ENCODE measurements at places on chromosomes 4 and X.

- H3K36me3 ChIP-seq: no peaks in the 10 kb centered on the region
- H3K27me3 ChIP-seq: no peaks in the 10 kb centered on the region
- DNase-seq: no peak
- no peaks in the 10 kb centered on the region for H3K4me1 ChIP-seq
Observed at GRCh38 chr4:188109157-188109755, at the start of gene TRIML2. Gene TRIML2, minus strand, starts transcription at chr4:188109603. Its CDS starts 4,235 bp downstream, at chr4:188105368.

- no peak for DNase-seq
- no peaks in the 10 kb centered on the region for H3K27me3 ChIP-seq
- H3K4me1 ChIP-seq: no peaks in the 10 kb centered on the region
- no peak overlapping the region for H3K4me3 ChIP-seq
- H3K27ac ChIP-seq: no peak overlapping the region
- H3K36me3 ChIP-seq: peaks cover 16% of the 10 kb centered on the region
Observed at GRCh38 chr4:127975121-127975770, 10.0 kb downstream of the ABHD18 start.

GRCh38 chr4:44257461-44257860 lies 191.1 kb downstream of the KCTD8 start:
- no peaks in the 10 kb centered on the region for H3K4me1 ChIP-seq
- DNase-seq: no peak
- no peaks in the 10 kb centered on the region for H3K36me3 ChIP-seq
- no peaks in the 10 kb centered on the region for H3K27me3 ChIP-seq
- H3K27ac ChIP-seq: no peak overlapping the region

- no peaks in the 10 kb centered on the region for H3K27me3 ChIP-seq
- H3K4me1 ChIP-seq: peaks cover 16% of the 10 kb centered on the region
- H3K36me3 ChIP-seq: no peaks in the 10 kb centered on the region
- peak; percentile 40 for DNase-seq
- no peak overlapping the region for H3K4me3 ChIP-seq
Observed at GRCh38 chr4:52059372-52059771, 8.3 kb downstream of the SPATA18 start.

DNA sequence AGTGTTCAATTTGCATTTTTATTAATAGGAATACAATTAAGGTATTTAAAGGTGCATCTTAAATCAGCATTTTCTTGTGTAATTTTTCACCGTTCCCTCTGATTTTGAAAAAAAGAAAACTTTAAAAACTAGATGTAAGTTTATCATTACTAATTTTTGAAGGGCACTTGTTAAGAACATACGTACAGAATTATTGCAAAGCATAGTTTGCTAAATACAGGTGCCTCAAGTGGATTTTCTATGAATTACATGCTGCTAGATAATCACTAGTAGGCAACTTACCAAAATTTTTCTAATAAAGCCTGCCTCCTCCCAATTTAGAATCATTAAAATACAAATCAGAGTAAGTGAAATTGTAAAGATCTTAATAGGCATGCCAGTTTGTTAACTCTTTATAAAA lies 8.5 kb downstream of the CNKSR2 start:
- no peaks in the 10 kb centered on the region for H3K36me3 ChIP-seq
- no peaks in the 10 kb centered on the region for H3K4me1 ChIP-seq
- H3K27ac ChIP-seq: no peak overlapping the region
- H3K4me3 ChIP-seq: no peak overlapping the region
- no peaks in the 10 kb centered on the region for H3K27me3 ChIP-seq
- DNase-seq: no peak

GRCh38 chrX:38151441-38151840 lies 69.2 kb downstream of the SRPX start:
- no peaks in the 10 kb centered on the region for H3K27me3 ChIP-seq
- H3K27ac ChIP-seq: no peak overlapping the region
- no peaks in the 10 kb centered on the region for H3K4me1 ChIP-seq
- no peak for DNase-seq

GRCh38 chrX:55488593-55489313 lies 895 bp downstream of the USP51 start:
- peak overlapping the region; percentile 93 for H3K27ac ChIP-seq
- no peaks in the 10 kb centered on the region for H3K27me3 ChIP-seq
- peak overlapping the region; percentile 57 for H3K4me3 ChIP-seq
- H3K36me3 ChIP-seq: no peaks in the 10 kb centered on the region
- DNase-seq: peak; percentile 62

GRCh38 chr4:24980740-24981139 lies 50.0 kb downstream of the LGI2 start:
- H3K4me1 ChIP-seq: peaks cover 5% of the 10 kb centered on the region
- no peak overlapping the region for H3K4me3 ChIP-seq
- H3K27ac ChIP-seq: no peak overlapping the region
- H3K36me3 ChIP-seq: no peaks in the 10 kb centered on the region
- DNase-seq: no peak
- H3K27me3 ChIP-seq: no peaks in the 10 kb centered on the region

DNA sequence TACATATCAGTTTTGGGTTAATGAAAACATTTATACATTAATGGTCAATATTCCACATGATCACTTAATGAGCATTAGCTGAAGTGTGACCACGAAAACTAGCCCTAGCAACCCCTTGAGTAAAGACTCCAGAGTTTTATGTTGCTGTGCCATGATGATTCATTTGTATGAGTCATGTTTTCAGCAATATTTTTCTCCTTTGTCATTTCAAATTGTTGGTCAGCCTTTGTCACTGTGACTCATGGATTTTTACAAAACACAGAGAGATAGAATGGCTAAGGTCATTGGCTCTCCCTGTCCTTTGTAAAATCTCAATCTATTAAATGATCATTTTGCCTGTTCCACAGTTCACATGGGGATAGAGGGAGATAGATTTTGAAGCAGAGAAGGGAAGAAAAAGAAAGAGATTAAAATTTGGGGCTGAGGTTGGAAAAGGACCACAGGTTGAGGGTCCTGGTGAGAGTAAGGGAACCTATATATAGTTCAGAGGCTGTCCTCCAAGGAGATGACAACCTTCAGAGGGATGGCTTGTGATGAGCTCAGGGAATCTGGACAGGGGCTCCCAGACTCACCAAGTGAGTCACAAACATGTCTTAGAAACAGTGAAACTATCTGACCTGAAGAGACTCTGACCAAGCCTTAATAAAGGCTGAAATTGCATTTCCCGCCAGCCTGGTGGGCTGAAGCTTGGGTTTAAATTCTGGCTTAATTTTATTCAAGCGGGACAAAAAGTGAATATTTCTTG lies 25.6 kb downstream of the NR0B1 start:
- no peaks in the 10 kb centered on the region for H3K27me3 ChIP-seq
- no peak for DNase-seq
- no peaks in the 10 kb centered on the region for H3K4me1 ChIP-seq

DNA sequence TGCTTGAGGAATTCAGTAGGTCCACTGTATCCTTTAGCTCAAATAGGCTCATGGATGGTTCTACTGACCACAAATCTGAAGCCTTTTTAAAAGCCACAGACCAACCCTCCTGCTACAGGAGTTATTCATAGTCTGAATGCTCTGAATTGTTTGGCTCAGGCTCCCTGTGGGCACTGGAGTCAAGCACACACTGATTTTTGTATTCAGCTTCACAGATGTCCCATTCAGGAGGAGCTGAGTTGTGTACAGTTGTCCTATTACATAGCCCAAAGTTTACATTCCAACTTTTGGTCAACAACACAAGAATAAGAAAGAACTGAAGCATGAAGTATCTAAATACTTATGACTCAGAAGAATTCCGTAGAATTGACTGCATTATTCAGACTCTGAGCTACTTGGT lies 243.9 kb downstream of the UNC5C start:
- no peak overlapping the region for H3K4me3 ChIP-seq
- no peak overlapping the region for H3K27ac ChIP-seq
- H3K36me3 ChIP-seq: no peaks in the 10 kb centered on the region
- H3K4me1 ChIP-seq: no peaks in the 10 kb centered on the region
- no peak for DNase-seq
- H3K27me3 ChIP-seq: no peaks in the 10 kb centered on the region

DNA sequence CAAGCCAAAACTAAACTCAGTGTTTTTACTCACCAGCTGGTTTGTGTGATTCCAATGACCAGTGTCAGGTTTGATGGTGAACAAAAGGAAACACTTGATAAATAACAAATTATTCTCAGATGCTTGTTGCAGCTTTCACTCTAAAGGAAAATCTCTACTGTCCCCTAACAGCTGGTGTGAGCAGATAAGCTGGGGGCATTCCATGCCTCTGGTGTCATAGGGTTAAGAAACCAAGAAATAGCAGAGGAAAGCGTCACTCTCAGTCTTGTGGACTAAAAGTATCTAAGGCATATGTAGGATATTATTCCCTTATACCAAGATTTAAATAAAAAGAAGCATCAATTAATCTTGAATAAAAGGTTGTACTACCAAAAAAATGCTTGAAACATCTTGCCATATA lies 24.3 kb downstream of the TRPC5 start:
- H3K4me3 ChIP-seq: no peak overlapping the region

GRCh38 chrX:152637649-152638442 lies at the start of gene GABRQ:
Gene GABRQ, plus strand, starts transcription at chrX:152637895. Its CDS starts 308 bp downstream, at chrX:152638203.
- peak within 1 kb of the TSS; percentile 12 for H3K4me3 ChIP-seq
- no peaks in the 10 kb centered on the region for H3K36me3 ChIP-seq
- peak; percentile 29 for DNase-seq
- H3K27me3 ChIP-seq: peaks cover 5% of the 10 kb centered on the region
